ENCODE measurements at places on chromosomes 3 and 15. TPM values are rescaled to one million over a fixed set of nuclear protein-coding genes. Genes with fewer than 3 reads are reported as not detected.

SCN11A gene
- 0.48 TPM for total RNA-seq

DCUN1D1 gene
- 32.1 TPM for total RNA-seq

DNA sequence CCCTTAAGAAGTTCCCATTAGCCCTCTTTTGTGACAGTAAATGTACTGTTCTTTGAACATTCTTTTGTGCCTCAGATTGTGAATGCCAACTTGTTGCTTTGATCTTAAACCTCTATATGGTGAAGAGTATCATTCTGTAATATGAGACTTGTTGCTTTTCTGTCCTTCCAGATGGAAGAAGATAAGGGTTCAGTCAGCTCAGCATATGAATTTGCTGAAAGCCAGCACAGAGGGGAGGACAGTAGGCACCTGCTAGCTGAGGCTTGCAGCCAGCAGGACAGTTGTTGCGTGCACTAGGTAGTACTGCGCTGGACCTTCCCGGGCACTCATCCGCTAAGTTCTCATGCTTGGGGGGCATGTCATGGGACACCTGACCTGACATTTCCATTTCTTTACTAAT is 74.7 kb downstream of the DCUN1D1 start:
- no peak for DNase-seq

GRCh38 chr3:122283796-122284445 is 41.1 kb upstream of the CSTA start:
- no peak for DNase-seq

DNA sequence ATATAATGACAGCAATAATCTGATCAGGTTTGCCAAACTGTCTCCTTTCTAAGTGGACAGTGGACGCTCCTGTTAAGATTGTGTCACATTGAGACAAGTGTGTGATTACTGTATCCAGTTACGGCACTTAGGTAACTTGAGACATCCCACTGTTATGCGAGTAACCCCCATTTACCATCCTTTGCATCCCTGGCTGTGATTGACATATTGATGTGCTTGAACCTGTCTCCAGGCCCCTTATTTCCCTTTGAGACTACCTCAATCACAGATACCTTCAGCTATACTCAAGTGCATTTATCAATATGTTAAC is 785.2 kb downstream of the NR2F2 start:
- DNase-seq = no peak
